ENCODE measurements at places on chromosomes 3 and 15.

- no peak for DNase-seq
Observed at GRCh38 chr3:184742676-184743135, 30.8 kb upstream of the MAGEF1 start.

GRCh38 chr3:193314161-193314560 lies 64.4 kb downstream of the ATP13A5 start:
- no peak for DNase-seq

GRCh38 chr15:101314336-101315125 lies 19.5 kb upstream of the SNRPA1 start:
- DNase-seq = no peak

- no peak for DNase-seq
Observed at GRCh38 chr3:12258911-12259310, 30.0 kb upstream of the PPARG start.

DNA sequence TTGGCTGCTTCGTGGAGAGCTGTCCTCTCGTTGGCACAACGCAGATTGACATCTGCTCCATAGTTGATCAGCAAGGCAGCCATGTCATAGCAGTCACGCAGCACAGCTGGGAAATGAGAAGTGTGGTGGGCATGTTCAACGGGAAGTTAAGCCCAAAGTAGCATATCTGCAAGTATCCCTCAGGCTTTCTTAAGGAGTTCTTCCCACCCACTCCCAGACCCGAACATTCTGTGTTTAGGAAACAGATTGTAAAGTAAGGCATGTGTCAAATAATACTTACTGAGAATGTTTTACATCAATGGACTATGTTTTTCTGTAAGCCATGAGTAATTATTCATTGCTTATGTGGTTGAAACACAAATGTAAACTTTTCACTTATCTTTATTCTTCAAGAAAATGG lies 9.2 kb downstream of the ASB14 start:
- DNase-seq = no peak

DNA sequence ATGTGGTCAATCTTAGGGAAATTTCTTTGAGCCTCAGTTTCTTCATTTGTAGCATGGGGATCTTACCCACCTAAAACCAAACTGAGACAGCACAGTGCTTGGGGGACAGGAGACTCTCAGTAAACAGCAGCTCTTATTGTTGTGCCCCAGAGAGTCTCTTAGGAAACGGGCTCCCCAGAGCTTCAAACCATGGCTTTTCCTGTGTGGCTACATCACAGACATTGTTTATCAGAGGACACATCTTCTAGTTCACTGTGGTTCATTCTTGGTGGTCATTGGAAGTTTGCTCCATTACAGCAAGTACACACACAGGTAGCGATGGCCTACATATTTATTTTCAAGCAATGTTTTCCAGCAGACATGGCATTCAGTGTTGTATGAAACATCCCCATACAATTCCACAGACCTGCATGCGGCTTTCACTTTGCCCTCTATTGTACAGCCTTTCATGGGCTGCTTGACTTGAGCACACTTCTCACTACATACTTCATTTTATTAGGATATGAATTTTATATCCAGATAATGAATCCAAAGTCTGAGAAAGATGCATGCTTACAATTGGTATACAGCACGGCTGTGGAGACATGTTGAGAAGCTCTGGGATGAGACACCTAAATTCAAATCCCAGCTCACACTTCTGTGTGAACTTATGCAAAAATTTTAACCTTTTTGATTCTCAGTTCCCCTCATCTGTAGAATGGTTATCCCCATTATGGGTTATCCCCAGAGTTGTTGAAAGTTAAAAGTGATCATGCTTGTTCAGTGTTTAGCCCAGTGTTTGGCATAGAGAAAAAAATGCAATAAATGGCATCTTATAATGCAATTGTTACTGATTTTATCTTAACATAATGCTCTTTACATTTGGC lies 84.8 kb upstream of the ICE2 start:
- no peak for DNase-seq

GRCh38 chr3:54827776-54828175 lies 100.1 kb downstream of the LRTM1 start:
- no peak for DNase-seq

GRCh38 chr3:126659915-126660886 lies 5.3 kb upstream of the TXNRD3 start:
- DNase-seq = no peak
